ENCODE measurements at places on chromosomes 16 and 17.

DNA sequence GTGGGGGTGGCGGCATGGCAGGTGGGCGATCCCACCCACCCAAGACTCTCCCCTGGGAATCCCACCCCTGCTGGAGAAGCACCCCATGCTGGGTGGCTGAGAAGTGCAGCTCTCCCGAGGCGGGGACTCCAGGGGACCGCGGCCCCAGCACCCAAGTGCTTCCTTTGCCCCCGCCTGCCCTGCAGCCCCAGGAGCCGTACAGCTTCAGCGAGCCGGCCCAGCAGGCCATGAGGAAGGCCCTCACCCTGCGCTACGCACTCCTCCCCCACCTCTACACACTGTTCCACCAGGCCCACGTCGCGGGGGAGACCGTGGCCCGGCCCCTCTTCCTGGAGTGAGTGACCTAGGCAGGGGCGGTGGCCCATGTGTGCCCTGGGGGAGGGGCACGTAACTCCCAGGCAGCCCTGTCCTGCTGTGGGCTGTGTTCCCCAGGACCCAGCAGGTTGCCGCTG lies 11.7 kb downstream of the GAA start:
- DNase-seq: no peak

DNA sequence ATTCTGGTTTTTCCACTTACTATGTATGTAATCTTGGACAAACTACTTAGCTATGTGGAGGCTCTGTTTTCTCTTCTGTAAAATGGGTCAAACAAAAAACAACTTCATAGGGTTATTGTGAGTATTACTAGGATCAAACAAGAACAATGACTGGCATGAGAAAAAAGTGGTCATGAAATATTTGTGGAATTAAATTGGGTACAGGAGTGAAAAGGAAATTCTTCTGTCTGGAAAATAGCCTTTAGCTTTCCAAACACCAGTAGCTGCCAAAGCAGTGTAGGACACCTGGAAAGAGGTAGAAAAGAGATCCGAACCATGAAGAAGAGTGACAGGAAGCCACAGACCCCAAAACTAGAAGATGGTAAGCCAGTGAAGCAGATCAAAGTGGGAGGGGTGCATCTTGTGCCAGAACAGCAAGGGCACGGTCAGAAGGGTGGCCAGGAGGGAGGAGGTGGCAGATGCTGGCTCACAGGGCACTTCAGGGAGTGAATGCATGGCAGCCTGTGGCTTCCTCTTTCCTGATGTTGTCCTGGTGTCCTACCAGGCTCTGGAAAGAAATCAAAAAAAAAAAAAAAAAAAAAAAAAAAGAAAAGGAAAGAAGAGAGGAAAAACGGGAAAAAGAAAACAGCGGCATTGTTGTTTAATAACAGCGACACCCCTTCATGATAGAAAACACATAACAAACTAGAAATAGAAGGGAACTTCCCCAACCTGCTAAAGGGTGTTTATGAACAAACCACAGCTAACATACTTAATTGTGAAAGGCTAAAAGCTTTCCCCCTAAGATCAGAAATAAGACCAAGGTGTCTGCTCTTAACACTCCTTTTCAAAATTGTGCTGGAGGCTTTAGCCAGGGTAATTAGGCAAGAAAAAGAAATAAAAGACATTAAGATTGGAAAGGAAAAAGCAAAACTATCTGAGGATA lies 67.9 kb downstream of the PCTP start:
- DNase-seq: no peak

DNA sequence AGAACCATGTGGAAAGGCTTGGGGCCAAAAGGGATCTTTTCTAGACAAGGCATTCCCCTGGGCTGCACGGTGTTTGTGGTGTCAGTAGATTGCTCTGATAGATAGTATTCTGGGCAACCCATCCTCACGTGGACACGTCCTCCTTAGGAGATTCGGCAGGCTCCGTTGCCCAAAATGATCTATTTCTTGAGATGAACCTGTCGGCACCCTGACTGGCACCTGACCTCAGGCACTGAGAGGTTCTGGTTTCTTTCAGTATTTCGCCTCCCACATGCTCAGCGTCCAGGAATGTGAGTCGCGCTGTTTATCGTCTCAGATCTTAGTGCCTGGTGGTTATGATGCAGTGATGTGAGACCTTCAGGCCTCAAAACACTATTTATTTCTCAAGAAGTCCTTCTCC lies 89.7 kb downstream of the MARCHF10 start:
- DNase-seq: no peak

DNA sequence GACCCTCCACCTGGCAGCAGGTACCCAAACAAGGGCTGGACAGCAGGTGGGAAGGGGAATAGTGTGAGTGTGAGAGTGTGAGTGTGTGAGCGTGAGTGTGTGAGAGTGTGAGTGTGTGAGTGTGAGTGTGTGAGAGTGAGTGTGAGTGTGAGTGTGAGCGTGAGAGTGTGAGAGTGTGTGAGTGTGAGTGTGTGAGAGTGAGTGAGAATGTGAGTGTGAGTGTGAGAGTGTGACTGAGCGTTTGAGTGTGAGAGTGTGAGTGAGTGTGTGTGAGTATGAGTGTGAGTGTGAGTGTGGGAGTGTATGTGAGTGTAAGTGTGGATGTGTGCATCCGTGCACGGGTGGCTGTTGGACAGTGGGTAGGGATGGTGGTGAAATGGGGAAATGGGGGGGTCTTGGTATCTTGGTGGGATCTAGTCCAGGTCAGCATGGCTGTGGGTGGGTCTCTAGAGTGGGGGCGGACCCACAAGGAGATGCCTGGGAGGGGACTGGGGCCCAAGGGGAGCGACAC lies 408 bp downstream of the ADGRG1 start:
- no peak for DNase-seq

GRCh38 chr16:66661210-66661560 lies 35.4 kb downstream of the CMTM4 start:
- no peak for DNase-seq

GRCh38 chr17:60147553-60148223 lies 2.1 kb upstream of the CA4 start:
- DNase-seq: no peak

DNA sequence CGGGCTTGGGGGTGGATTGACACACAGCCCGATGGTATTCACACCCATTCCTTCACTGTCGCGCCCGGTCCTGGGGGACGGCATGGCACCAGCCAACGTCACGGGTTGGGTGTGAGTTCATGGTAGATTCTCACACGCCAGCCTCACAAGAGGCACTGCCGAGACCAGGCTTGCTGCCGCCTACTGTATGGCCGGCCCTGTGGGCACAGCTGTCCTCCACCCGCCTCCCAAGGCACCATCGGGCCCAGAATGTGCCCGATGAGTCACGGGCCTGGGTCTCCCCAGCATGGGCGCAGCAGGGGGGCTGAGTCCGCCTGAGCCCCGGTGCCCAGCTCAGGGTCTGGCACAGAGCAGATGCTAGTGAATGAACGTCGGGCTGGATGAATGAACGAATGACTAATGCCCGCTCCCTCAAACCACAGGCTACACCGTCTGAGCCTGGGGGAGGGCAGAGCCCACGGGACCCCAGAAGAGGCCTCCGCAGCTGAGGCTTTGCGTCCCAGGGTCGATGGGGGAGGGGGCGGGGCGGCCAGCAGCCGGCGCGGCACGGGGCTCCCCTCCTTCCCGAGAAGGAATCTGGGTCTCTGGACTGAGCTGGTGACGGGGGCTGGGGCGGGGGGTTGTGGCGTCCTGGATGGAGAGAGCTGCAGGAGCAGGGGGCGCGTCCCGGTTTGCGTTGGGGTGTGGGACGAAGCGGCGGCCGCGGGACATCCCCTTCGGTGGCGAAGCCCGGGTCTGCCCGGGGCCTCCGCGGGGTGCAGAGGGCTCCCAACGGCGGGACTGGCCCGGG lies 829 bp downstream of the PITPNM3 start:
- no peak for DNase-seq

- DNase-seq: no peak
Measured at GRCh38 chr17:49344914-49345313, 17.1 kb downstream of the ZNF652 start.

DNA sequence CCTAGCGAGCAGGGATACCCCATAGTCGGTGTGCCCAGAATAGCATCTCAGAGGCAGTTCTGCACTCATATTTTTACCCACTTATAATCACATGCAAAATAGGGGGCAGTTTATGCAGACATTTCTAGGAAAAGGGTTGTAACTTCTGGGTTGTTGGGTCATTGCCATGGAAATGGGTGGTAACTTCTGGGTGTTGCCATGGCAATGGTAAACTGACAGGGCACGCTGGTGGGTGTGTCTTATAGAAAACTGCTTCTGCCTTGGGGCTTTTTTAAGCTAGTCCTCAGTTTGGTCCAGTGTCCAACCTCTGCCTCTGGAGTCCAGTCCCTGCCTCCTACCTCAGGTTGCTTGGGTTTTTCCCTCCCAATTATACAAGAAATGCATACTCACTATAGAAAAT lies 7.4 kb upstream of the SPAG9 start:
- DNase-seq: no peak

GRCh38 chr17:48392857-48393256 lies 37.2 kb downstream of the SKAP1 start:
- DNase-seq: no peak

GRCh38 chr16:71467810-71468209 lies 5.8 kb upstream of the ZNF23 start:
- DNase-seq: no peak

DNA sequence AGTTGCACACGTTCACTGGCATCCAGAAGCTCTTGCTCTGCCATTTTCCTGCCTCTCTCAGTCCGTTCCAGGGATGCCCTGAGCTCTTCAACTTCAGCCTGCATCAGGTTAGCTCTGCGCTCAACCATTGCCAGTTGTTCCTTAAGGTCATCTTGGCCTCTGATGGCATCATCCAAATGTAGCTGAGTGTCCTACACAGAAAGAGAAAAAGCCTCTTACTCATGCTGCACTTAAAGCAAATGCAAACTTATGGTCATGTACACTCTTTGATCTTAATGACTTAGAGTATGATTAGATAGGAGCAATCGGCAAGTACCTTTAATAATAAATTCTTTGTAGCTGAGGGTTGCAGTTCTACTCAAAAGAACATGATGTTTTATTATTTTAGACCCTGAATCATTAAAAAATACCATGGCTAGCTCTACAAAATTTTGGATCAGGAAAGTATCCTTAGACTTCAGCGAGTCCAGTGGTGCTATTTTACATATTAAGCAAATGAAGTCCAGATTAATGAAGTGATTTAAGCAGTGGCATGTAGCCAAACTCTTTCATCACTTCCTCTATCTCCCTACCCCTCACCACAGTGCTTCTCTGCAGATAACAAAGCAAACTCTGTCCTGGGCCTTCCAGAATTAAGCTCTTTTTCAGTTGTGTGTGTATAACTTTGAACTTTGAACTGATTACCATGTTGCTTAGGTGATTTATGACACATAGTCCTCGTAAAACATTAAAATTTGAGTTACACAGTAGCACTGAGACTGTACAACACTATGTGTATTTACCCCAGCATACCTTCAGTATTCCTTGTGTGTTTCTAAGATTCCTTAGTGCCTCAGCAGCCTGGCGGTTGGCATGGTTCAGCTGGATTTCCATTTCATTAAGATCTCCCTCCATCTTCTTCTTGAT lies 22.1 kb downstream of the MYH4 start:
- no peak for DNase-seq

- no peak for DNase-seq
Measured at GRCh38 chr16:380762-381011, 1.1 kb downstream of the PGAP6 start.

DNA sequence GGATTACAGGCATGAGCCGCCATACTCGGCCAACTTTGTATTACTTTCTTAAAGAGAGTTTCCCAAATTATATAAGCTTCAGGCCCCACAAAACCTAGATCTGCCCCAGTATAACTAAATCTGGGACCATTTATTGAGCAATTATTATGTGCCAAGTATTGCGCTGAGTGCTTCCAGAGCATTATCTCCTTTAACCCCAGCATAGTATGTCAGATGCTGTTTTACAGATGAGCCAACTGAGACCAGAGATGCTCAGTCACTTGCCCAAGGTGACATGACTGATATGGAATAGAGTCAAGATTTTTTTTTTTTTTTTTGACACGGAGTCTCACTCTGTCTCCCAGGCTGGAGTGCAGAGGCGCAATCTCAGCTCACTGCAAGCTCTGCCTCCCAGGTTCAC lies 1.9 kb upstream of the ERBB2 start:
- no peak for DNase-seq

- DNase-seq: no peak
Measured at GRCh38 chr16:79972053-79972704, 371.6 kb upstream of the MAF start.

DNA sequence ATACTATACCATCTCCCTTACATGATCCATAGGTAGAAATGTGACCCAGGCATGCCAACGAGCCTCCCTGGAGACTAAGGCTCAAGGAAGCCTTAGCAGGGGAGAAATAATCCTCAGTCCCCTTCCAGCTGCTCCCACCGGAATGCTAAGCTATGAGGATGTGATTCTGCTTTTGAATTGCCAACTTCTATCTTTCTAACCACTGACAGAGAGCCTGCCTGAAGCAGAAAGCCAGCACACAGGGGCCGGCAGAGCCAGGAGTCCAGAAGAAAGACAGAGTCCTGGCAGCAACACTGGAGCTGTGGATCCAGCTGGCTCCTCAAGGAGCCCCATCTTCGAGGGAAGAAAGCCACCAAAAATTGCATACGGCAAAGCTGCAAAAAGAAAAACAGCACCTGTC lies 579.6 kb upstream of the CDH5 start:
- DNase-seq: no peak

DNA sequence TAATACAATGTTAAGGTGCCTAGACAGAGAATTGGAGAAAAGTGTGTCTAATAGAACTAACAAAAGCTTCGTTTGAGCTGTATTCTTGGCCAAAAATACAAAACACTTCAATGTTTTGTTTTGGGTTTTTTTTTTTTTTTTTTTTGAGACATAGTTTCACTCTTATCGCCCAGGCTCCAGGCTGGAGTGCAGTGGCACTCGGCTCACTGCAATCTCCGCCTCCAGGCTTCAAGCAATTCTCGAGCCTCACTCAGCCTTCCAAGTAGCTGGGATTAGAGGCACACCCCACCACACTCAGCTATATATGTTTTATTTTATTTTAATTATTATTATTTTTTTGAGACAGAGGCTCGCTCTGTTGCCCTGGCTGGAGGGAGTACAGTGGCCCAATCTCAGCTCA lies 38.3 kb upstream of the CARMIL2 start:
- DNase-seq: no peak

DNA sequence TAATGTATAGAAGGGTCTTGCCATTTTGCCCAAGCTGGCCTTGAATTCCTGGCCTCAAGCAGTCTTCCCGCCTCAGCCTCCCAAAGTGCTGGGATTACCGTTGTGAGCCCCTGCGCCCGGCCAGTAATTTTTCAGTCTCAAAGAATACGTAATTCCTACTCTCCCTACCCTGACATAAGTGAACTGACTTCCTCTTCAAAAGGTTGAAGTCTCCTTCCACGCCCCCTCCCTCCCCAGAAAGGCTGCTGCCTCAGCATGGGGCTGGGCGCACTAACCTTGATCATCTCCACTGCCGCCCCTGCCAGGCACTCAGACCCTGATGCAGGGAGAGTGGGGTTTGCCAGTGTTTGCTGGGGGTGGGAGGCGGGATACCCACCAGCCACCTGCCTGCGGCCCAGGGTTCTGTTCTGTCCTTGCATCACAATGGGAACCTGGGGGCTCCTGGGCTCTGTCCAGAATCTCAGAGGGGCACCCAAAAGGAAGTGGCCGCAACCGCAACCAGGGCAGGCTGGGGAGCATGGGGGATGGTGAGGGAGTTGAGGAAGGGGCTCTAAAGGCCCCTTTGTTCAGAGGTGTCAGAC lies 27.5 kb downstream of the KIFC3 start:
- no peak for DNase-seq
